Frontal cortex (tissue), 4 donors: ENCODE measurements at places on chromosomes 6 and 20.

DNA sequence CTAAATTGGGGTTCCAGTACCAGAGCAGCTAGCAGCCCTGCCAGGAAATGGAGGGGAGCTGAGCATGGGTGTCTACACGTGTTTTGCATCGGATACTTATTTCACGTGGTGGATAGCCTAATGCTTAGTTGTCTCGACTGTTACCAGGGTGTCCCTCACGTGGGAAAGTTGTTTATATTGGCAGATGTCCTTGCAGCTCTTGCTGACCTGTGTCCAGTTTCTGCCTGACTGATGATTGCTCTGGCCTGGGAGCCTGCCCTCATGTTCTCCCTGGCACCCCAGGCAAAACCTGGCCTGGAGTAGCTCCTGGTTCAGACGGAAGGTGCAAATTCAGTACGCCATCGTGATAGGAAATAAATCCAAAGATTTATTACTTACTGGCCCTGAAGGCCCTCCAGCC, 11.8 kb upstream of the FERMT1 start:
- no peak for DNase-seq

- no peak for DNase-seq
Measured at GRCh38 chr6:10627800-10628199, 66.6 kb downstream of the C6orf52 start.

GRCh38 chr6:78835817-78836216, 31.5 kb upstream of the IRAK1BP1 start:
- peak; percentile 11 for DNase-seq

DNA sequence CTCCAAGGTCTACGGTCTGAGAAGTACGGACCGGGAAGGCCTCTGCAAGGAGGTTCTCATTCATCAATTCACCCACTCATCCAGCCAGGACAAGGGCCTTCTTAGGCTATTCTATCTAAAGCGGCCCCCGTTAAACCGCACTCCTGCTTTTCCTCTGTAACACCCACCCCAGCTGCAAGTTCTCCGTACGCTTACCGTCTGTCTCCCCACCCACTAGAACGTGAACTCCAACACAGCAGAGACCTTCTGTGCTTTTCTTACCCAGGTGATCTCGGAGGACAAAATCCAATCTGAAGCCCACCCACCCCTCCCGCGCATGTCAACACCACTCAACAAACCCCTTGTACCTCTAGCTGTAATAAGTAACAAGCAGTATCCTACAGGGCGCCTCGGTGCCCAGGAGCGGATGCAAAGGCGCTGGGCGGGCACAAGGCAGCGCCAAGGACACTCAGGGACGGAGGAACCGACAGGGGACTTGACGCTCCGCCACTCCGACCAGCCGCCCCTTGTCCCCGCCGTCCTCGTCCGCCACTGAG, 351 bp downstream of the AURKA start:
- DNase-seq, result no peak

DNA sequence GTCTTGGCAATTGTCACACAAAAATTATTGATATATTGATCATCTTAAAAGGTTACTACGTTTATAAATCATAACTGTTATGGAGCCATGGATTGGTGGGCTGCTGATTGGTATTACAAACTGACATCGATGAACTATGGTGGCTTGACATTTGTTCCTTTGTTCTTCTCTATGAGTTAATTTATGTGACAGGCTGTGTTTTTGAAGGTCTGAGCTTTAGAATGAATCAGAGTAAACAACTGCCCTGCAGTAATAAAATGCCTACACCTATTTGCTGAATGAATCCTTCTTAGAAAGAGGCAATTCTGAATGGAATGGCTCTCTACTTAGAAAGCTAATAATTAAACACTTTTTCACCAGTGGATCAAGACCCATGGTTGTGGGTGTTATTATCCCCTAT, 506.3 kb upstream of the SPTLC3 start:
- DNase-seq, result no peak

GRCh38 chr6:110181131-110182030, 1.2 kb downstream of the CDC40 start:
- DNase-seq, result no peak

GRCh38 chr6:167746975-167747374, 79.7 kb upstream of the AFDN start:
- no peak for DNase-seq

DNA sequence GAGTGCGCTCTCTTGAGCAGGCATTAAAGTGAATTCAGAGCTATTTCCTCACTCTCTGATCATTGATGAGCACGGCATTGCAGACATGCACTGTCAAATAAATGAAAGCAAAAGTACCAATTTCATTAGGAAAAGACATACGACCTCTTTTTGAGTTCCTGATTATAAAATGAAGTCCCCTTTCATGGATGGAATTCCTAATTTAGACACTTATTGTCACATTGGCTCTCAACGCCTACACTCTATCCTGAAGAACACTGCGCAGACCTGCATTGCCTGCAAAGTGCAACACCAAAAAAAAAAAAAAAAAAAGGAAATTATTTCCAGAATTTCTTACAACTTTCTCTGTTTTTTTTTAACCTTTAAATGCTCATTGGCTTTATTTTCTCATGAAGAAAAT, 1.6 kb downstream of the ADGRB3 start:
- no peak for DNase-seq

- peak; percentile 10 for DNase-seq
Measured at GRCh38 chr6:17831135-17831534, 124.4 kb upstream of the NUP153 start.

- no peak for DNase-seq
Measured at GRCh38 chr20:63568986-63569949, 4.8 kb downstream of the HELZ2 start.

- no peak for DNase-seq
Measured at GRCh38 chr6:35291491-35291890, 6.1 kb upstream of the DEF6 start.

DNA sequence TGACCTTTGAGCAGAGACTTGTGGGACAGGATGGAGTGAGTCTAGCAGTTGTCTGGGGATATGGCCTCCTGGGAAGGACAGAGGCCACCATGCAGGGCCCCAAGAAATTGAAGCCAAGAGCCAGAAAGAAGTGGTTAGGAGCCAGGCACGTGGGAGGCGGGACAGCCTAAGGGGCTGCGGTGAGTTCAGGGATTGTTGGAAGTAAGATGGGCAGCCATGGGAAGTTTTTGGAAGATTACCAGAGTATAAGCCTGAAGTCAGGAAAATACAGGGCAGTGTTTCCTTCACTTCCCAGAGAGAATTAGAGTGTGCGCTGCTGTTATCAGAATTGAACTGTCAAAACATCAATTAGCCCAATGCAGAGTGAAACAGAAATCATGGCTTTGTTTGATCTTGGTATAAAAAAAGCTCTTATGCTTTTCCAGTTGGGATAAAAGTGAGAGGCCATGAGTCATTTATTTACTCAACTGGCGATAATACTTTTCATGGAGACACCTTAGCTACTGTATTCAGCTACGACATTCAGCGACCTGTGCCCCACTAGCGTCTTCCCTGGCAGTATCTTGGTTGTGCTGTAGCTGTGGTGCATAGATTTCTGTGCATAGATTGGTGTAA, 66.9 kb downstream of the PHACTR2 start:
- DNase-seq, result no peak

GRCh38 chr6:113370508-113371502, 486.3 kb upstream of the MARCKS start:
- DNase-seq, result no peak

- DNase-seq, result no peak
Measured at GRCh38 chr6:113464960-113465359, 392.2 kb upstream of the MARCKS start.

DNA sequence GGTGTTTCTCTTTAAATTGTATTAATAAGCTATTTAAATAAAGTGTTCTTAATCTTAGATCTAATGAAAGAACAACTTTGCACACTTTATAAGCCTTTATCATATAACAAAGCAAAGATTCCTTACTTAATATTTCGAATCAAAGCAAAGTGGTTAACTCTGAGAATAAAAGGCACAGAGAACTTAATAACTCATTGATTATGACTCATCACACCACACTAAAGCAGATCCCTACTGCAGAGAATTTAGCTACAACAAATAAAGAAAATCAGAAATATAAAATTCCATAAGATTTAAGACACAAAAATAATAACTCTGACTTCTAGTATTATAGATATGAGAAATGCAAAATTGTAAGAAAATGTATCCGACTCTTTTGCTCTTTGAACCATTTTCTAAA, 135.6 kb upstream of the RUNX2 start:
- DNase-seq, result no peak

- no peak for DNase-seq
Measured at GRCh38 chr6:17271628-17272027, 9.5 kb upstream of the RBM24 start.

- no peak for DNase-seq
Measured at GRCh38 chr6:157952861-157953351, 28.8 kb upstream of the SYNJ2 start.

- peak; percentile 52 for DNase-seq
Measured at GRCh38 chr6:5025911-5026819, 22.3 kb upstream of the RPP40 start.

DNA sequence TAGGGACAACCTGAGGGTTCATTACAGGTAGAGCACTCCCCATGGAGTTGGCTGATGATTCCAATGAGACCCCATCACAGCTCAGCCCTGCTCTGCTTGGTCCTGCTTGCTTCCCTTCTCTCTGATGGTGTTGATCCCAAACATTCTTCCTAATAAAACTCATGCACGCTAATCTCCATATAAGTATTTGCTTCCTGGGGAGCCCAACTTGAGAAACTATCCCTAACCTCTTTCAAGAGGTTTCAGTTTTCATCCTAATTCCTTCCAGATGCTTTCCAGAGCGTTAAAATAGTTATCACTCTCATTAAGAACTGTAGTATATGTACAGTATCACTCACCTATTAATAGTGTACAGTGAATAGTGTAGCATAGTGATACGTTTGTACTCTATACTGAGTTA, 68.1 kb downstream of the EPHA7 start:
- DNase-seq, result no peak

DNA sequence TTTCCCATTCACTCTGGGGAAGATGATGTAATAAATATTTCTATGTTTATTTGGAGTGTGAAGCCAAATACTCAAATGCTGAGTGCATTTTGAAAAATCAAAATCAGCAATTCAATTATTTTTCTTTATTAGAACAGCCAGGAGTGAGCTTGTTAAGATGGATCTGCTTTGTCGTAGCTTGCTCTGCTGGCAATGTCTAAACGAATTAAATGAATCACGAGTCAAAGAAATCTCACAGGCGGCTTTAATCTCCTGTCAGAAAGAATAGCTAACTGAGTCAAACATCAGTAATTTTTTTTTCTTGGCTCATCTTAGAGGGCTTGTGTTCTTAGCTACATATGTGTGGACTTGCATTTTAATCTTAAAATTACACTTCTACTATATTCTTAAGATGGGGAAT, 100.2 kb upstream of the HMGN3 start:
- no peak for DNase-seq

- DNase-seq, result no peak
Measured at GRCh38 chr20:50550531-50550930, 40.3 kb downstream of the PTPN1 start.

- no peak for DNase-seq
Measured at GRCh38 chr20:44829688-44830087, 19.3 kb upstream of the RIMS4 start.

GRCh38 chr6:11996751-11997150, 15.4 kb upstream of the HIVEP1 start:
- no peak for DNase-seq

DNA sequence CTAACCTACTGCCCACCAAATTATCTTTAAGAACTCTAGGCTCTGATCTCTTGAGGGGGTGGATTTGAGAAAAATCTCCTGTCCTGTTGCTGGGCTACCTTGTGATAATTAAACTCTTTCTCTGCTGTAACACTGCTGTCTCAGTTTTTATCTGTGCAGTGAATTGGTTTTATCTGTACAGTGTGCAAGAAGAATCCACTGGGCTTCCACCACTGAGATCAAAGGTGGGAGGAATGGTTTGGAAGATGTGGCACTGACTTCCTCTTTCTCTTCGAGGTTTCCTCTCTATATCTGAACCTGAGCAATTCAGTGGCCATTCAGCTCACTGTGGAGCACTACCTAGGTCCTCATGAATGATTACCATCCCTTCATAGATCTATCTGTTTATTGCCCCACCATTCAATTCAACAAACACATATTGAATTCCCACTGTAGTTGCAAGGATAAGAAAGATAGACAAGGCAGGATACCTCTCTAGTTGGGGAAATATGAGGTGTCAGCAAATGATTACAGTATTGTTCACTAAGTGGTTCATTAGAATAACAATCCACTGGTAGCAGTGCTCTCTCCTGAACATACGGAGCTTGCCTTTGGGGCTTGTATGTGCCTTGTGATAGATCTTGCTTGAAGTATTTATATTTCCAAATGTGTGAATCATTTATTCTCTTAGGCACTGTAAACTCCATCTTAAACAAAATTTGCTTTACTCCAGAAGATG, 172.1 kb upstream of the ARG1 start:
- no peak for DNase-seq

GRCh38 chr6:135062735-135063134, 8.1 kb upstream of the HBS1L start:
- DNase-seq, result no peak

DNA sequence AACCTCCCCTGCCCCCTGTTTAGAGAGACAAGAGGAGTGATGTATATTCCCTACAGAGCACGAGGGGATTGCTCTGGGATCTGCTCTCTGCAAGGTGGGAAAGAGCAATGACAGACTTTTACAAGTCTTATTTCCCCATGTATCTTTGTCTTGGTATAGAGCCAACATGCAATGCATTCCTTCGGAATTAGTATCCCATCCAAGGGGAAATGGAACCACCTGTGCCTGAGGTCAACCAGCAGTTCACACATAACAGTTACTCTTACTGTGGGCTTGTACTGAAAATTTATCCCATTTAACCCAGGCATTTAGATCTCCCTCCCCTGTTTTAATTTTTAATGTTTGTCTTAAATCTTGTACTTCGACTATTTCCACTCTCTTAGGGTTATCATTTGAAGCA, 250.4 kb downstream of the C6orf118 start:
- DNase-seq, result no peak

- no peak for DNase-seq
Measured at GRCh38 chr6:20687494-20687893, 153.2 kb downstream of the CDKAL1 start.

DNA sequence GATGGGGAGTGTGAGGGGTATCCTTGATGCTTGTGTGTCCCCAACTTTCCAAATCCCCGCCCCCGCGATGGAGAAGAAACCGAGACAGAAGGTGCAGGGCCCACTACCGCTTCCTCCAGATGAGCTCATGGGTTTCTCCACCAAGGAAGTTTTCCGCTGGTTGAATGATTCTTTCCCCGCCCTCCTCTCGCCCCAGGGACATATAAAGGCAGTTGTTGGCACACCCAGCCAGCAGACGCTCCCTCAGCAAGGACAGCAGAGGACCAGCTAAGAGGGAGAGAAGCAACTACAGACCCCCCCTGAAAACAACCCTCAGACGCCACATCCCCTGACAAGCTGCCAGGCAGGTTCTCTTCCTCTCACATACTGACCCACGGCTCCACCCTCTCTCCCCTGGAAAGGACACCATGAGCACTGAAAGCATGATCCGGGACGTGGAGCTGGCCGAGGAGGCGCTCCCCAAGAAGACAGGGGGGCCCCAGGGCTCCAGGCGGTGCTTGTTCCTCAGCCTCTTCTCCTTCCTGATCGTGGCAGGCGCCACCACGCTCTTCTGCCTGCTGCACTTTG, at the start of gene TNF:
Gene TNF, plus strand, starts transcription at position 231 of the 567 bp plus-strand sequence. Its CDS starts 177 bp downstream, at position 408.
- DNase-seq, result no peak
